ENCODE measurements at places on chromosomes 12 and 14. TPM values are rescaled to one million over a fixed set of nuclear protein-coding genes. Genes with fewer than 3 reads are reported as not detected.

DLK1 gene
- not detected for total RNA-seq

DNA sequence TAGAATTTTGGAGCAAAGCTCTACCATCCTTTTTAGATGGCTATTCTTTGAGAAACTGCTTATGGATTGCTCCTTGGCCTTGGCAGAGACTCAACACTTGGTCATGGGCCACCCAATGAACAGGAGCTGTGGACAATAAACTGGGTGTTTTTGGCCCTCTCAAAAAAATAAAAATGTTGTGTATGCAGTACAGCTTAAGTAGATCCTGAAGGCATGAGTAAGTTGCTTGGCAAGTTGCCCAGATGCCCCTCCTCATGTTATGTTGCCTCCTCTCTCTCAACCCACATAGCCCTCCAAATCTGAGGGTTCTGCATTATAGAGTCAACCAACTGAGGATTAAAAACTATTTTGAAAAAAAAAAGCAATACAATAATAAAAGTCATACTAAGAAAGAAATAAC, 124.9 kb downstream of the ATP23 start:
- peak; percentile 30 for DNase-seq

GLIPR1L1 gene
- not detected for total RNA-seq

- DNase-seq, result peak; percentile 22
Measured at GRCh38 chr14:59244581-59244980, 56.1 kb downstream of the DAAM1 start.

- no peak for DNase-seq
Measured at GRCh38 chr12:83185241-83185640, 498.5 kb downstream of the TMTC2 start.

Measured in renal cortical epithelial cell (primary cell).